Cardiac muscle cell (in vitro differentiated cells and primary cell): ENCODE measurements at places on chromosomes 11 and 22. TPM values are rescaled to one million over a fixed set of nuclear protein-coding genes. Genes with fewer than 3 reads are reported as not detected.

PTPN5 gene
- 1.1 and 2.4 TPM in 2 replicates for polyA plus RNA-seq

RELA gene
- 46.2 and 46.5 TPM in 2 replicates for polyA plus RNA-seq

ZP1 gene
- polyA plus RNA-seq: 1.9 TPM in 1 of 2 replicates, not detected in the other

OR4A47 gene
- not detected in 2 replicates for polyA plus RNA-seq

ACRV1 gene
- polyA plus RNA-seq: 0.16 and 0.30 TPM in 2 replicates

SEC14L6 gene
- polyA plus RNA-seq: 1.2 and 2.2 TPM in 2 replicates

LINC01488 gene
- polyA plus RNA-seq: 1.1 and 1.5 TPM in 2 replicates

EHF gene
- polyA plus RNA-seq: not detected in 2 replicates

AQP11 gene
- 2.7 and 5.1 TPM in 2 replicates for polyA plus RNA-seq

TALDO1 gene
- 163 and 174 TPM in 2 replicates for polyA plus RNA-seq

C1QTNF5 gene
- polyA plus RNA-seq: 5.8 and 10.4 TPM in 2 replicates

OSM gene
- not detected in 2 replicates for polyA plus RNA-seq

APOBEC3H gene
- 0.77 and 0.97 TPM in 2 replicates for polyA plus RNA-seq

LRRC4C gene
- 0.66 and 0.70 TPM in 2 replicates for polyA plus RNA-seq

C11orf91 gene
- 0.23 TPM in 1 of 2 replicates, not detected in the other for polyA plus RNA-seq

PRDM11 gene
- polyA plus RNA-seq: 11.3 and 11.8 TPM in 2 replicates

PAMR1 gene
- 0.15 TPM in 1 of 2 replicates, not detected in the other for polyA plus RNA-seq

PNPLA5 gene
- polyA plus RNA-seq: not detected in 2 replicates

SLC25A18 gene
- 0.27 and 0.59 TPM in 2 replicates for polyA plus RNA-seq

LMO1 gene
- polyA plus RNA-seq: 2.4 and 3.6 TPM in 2 replicates

OR8D1 gene
- not detected in 2 replicates for polyA plus RNA-seq

SAAL1 gene
- 18.2 and 21.3 TPM in 2 replicates for polyA plus RNA-seq

NELL1 gene
- polyA plus RNA-seq: 1.0 and 7.7 TPM in 2 replicates

ADM gene
- 60.2 and 93.1 TPM in 2 replicates for polyA plus RNA-seq

ARHGEF17 gene
- polyA plus RNA-seq: 26.5 and 33.5 TPM in 2 replicates

P2RX3 gene
- polyA plus RNA-seq: 0.39 and 0.62 TPM in 2 replicates

GALNT18 gene
- polyA plus RNA-seq: 0.70 and 2.1 TPM in 2 replicates

SH3BP1 gene
- polyA plus RNA-seq: 15.0 and 20.7 TPM in 2 replicates

UBQLNL gene
- 2.1 and 2.4 TPM in 2 replicates for polyA plus RNA-seq

SCN3B gene
- polyA plus RNA-seq: 0.77 and 1.2 TPM in 2 replicates

ENTHD1 gene
- polyA plus RNA-seq: not detected in 2 replicates

CNTF gene
- 0.23 TPM in 1 of 2 replicates, not detected in the other for polyA plus RNA-seq

PTPRCAP gene
- polyA plus RNA-seq: 2.5 and 3.2 TPM in 2 replicates

SHISAL1 gene
- polyA plus RNA-seq: 0.40 and 0.80 TPM in 2 replicates

CRYAB gene
- polyA plus RNA-seq: 31.3 and 91.8 TPM in 2 replicates

GDPD4 gene
- not detected in 2 replicates for polyA plus RNA-seq

YPEL4 gene
- 1.1 and 2.1 TPM in 2 replicates for polyA plus RNA-seq

SCN2B gene
- polyA plus RNA-seq: 0.87 and 2.2 TPM in 2 replicates

APOA4 gene
- polyA plus RNA-seq: 0.57 and 2.1 TPM in 2 replicates

TNNT3 gene
- polyA plus RNA-seq: 0.92 and 3.8 TPM in 2 replicates
